GM23338 (cell line): ENCODE measurements at places on chromosomes 16 and 17. TPM values are rescaled to one million over a fixed set of nuclear protein-coding genes. Genes with fewer than 3 reads are reported as not detected.

Gene KRT20
- total RNA-seq, result not detected in 2 replicates

Gene PRSS53
- 1.6 and 2.7 TPM in 2 replicates for total RNA-seq

Gene CD300A
- total RNA-seq, result 0.45 and 0.70 TPM in 2 replicates

Gene CDR2L
- 34.4 and 35.8 TPM in 2 replicates for total RNA-seq

Gene KCNH6
- total RNA-seq, result 2.8 and 3.0 TPM in 2 replicates

Gene COX6A2
- not detected in 2 replicates for total RNA-seq

Gene HOXB2
- not detected in 2 replicates for total RNA-seq

Gene BAIAP3
- 13.0 and 23.0 TPM in 2 replicates for total RNA-seq

Gene HOXB9
- not detected in 2 replicates for total RNA-seq

Gene CDH13
- total RNA-seq, result 4.4 and 13.6 TPM in 2 replicates

Gene ZNF500
- total RNA-seq, result 12.1 and 15.3 TPM in 2 replicates

Gene KRT27
- not detected in 2 replicates for total RNA-seq

Gene ZNF750
- total RNA-seq, result 0.17 TPM in 1 of 2 replicates, not detected in the other

Gene ESRP2
- total RNA-seq, result 42.7 and 44.0 TPM in 2 replicates

Gene TBC1D3C
- not detected in 2 replicates for total RNA-seq

Gene CACNG5
- 2.7 and 3.3 TPM in 2 replicates for total RNA-seq

Gene PKMYT1
- 82.1 and 100 TPM in 2 replicates for total RNA-seq

Gene QRICH2
- 3.7 and 4.0 TPM in 2 replicates for total RNA-seq

Gene ZPBP2
- not detected in 2 replicates for total RNA-seq

Gene SPPL2C
- total RNA-seq, result 0.14 TPM in 1 of 2 replicates, not detected in the other

Gene ZG16
- not detected in 2 replicates for total RNA-seq

Gene SP6
- 0.82 and 1.0 TPM in 2 replicates for total RNA-seq

Gene MYADML2
- 0.78 and 1.7 TPM in 2 replicates for total RNA-seq

Gene CCL23
- not detected in 2 replicates for total RNA-seq

Gene ITGAD
- total RNA-seq, result not detected in 2 replicates

Gene EPX
- total RNA-seq, result 0.10 TPM in 1 of 2 replicates, not detected in the other

Gene KRTAP2-2
- total RNA-seq, result not detected in 2 replicates

Gene CBFA2T3
- total RNA-seq, result 0.85 and 1.5 TPM in 2 replicates

Gene MT1A
- total RNA-seq, result not detected in 2 replicates

Gene DNAH17
- 0.59 and 1.5 TPM in 2 replicates for total RNA-seq
